Stromal cell of bone marrow (primary cell): ENCODE measurements at places on chromosomes 1 and 21.
A peak's percentile ranks its signal among the peaks of the same experiment; 100 is the strongest.

GRCh38 chr1:45887156-45887842, 83.9 kb downstream of the MAST2 start:
- no peak for DNase-seq

GRCh38 chr1:19073311-19074186, 117.1 kb upstream of the IFFO2 start:
- DNase-seq, result no peak

DNA sequence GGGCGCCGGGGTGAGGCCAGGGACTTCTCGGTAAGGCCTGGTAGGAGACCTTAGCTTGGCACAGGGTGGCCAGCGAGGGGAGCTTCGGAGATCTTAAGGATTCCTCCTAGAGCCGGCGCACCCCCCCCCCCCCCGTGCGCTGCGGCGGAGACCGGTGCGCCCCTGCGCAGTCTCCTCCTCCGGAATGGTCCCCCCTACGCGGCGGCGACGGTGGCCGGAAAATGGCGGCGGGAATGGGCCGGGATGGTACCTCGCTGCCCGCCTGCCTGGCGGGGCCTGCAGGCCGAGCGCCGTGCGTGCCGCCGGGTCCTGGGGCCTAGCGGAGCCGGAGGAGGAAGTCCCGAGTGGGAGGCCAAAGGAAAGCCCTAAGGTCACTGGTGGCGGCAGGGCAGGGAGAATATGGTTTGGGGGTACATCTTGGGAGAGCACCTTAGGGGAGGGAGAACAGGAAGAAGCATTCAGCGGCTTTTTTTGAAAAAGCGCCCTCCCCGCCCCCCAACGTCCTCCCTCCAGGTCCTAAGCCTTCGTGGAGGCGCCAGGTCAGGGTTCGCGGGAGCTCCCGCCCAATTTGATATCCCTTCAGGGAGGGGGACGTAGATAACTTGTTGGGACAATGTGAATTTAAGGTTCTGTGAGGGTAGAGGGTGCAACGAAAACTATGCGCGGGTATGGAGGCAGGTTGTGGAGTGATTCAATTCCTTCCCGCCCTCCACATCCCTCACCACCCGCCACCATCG, 429 bp downstream of the SRRM1 start:
- no peak for DNase-seq

DNA sequence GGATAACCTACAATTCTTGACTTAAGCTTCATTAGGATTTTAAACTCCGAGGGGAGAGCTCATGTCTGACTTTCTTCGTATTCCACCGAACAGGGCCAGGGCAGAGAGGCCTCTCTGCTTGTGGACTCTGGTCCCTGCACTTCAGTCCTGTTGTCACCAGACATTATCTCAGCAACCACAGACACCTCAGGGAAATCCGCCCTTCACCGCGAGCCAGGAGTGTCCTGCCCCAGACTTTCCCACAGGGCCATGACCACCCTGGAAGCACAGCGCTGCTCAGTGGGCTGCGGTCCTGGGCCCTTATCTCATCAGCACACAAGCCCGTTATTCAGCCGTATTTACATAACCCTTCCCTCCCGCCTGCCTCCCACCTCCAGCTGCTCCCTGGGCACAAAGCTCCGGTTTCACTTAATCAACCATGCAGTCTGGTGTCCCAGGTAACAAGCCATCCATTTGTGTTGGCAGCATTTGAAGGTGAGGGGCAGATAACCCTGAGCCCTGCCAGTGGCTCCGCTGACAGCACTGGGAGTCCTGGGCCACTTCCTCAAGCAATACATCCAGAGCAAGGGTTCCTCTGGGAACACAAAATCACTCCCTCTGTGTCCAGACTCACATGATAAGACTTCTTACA, 122.8 kb upstream of the RAB4A start:
- DNase-seq, result no peak

DNA sequence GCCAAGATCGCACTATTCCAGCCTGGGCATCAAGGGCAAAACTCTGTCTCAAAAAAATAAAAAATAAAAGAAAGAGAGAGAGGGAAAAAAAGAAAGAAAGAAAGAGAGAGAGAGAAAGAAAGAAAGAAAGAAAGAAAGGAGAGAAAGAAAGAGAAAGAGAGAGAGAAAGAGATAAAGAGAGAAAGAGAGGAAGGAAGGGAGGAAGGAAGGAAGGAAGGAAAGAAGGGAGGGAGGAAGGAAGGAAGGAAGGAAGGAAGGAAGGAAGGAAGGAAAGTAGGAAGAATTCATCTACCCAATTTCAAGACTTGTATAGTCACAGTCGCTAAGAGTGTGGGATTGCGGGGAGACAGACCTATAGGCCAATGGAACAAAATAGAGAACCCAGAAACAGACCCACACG, 290.6 kb downstream of the NPHP4 start:
- DNase-seq, result no peak

DNA sequence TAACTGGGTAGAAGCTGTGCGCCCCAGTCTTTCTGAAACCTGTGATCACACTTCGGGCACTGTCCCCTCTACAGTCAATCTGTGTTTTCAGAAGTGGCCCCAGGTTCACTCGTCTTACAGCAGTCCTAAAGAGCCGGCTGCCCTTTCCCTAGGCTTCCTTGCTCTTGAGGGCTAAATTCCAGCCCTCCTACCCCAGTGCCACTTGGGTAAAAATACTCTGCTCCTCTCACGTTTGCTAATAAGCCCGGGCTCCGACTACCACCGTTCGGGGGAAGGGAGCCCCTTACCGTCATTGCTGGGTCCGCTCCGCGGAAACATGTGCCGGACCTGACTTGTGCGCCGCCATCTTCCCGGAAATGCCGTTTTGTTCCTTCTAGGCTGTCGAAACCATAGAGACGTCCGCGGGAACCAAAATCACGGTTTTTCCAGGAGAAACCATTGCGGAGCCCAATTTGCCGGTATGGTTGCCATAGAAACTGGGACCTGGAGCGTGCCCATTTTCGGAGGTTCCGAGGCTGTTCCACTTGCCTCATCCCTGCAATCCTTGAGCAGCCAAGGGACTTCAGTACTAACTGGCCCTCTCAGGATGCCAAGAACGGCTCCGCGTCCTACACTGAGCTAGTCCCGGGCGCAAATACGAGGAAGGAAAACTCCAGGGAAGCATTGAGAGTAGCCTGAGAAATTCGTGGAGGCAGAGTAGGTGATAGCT, at the start of gene GPATCH4:
TSS of gene GPATCH4 (minus strand) at position 358 of the 709 bp plus-strand sequence.
- DNase-seq, result peak; percentile 93

DNA sequence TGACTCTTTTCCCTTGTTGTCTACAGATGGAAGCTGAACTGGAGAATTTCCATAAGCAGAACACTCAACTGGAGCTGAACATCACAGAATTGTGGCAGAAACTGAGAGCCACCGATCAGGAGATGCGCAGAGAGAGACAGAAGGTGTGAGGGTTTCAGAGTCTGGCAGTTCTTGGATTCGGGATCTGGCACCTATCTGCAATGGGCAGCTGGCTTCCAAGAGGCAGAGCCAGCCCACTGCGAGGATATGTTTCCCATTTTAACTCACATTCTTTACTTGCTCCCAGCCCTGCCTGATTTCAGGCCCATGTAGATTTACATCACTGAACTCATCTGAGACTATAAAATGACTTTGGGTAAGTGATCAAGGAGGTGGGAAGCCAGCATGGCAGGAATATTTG, 37.3 kb upstream of the TMEM125 start:
- no peak for DNase-seq

DNA sequence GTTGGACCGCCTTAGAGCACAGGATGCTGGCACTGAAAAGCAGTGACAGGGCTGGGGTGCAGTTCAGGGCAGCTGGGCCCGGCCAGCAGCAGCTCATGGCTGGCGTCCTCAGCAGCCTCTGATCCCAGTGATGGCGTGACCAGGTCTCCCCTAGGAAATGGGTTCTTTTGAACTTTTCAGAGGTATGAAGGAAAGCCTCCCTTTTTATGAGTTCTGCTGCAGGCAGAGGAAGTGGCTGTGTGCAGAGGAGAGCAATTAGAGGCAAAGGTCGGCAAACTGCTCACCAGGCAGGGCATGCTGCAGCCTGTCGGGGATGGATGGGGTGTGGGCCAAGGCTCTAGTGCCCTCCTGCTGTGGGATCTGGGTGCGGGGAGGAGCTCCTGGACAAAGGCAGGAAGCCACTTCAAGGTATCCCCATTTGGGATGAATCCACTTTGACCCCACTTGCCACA, 45.6 kb upstream of the RAB4A start:
- no peak for DNase-seq

- DNase-seq, result no peak
Measured at GRCh38 chr1:226950871-226951270, 10.8 kb downstream of the COQ8A start.

DNA sequence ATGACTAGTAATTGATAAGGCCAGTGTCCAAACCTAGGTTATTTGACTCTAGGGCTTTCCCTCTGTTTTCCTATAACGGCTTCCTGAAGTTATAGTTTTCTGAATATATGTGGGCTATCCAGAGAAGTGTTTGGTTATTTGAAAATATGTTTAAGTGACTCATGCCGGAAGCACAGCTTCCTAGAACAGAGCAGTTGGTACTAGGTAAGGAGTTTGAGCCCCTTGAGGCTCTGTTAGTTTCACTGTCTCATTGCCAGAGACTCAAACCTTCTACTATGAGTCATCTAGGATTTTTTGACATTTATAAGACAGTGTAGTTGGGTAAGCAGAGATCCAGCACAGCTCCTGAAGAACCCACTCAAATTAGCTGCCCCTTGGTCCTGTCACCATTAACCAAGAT, 27.1 kb upstream of the LEPR start:
- peak; percentile 29 for DNase-seq

DNA sequence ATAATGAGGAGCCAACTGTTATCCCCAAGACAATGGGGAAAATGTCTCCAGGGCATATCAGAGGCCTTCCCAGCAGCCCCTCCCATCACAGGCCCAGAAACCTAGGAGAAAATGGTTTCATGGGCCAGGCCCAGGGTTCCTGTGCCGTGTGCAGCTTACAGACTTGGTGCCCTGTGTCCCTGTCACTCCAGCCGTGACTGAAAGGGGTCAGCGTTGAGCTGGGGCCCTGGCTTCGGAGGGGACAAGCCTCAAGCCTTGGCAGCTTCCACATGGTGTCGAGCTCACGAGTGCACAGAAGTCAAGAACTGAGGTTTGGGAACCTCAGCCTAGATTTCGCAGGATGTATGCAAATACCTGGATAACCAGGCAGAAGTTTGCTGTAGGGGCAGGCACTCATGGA, 18.1 kb downstream of the SIPA1L2 start:
- DNase-seq, result no peak

DNA sequence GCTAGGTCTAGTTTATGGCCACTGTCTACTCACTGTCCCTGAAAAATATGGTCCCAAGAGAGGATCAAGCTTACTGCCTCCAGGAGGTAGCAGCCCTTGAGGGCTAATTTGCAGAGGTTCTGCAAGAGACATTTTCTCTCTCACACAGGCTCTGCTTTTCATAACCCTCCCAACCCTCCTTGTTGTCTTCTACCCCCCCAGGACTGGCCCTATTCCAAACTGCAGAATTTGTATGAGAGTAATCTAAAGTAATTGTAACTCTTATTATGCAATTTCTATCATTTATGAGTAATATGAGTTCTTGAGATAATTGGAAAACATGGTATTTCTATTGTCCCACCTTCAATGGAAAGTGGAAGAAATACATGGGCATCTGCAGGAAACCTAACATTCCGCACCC, 70.4 kb upstream of the CD55 start:
- no peak for DNase-seq

- no peak for DNase-seq
Measured at GRCh38 chr21:32334980-32335531, 36.4 kb downstream of the MRAP start.

DNA sequence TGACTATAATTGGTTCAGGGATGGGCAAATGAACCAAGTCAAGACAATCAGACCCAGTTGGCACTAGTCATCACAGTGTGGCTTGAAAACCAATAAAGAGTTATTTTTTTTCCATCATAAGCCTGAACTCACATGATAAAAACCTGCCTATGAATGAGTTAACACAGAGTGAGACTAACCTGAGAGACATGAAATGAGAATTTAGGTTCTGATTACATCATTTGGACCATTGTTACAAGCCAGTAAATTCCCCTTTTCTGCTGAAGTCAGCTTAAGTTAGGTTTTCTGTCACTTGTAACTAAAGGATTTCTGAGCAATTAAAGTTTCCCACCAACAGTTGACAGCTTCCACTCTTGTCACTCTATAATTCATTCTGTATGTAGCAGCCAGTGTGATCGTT, 9.6 kb upstream of the RSBN1 start:
- no peak for DNase-seq

DNA sequence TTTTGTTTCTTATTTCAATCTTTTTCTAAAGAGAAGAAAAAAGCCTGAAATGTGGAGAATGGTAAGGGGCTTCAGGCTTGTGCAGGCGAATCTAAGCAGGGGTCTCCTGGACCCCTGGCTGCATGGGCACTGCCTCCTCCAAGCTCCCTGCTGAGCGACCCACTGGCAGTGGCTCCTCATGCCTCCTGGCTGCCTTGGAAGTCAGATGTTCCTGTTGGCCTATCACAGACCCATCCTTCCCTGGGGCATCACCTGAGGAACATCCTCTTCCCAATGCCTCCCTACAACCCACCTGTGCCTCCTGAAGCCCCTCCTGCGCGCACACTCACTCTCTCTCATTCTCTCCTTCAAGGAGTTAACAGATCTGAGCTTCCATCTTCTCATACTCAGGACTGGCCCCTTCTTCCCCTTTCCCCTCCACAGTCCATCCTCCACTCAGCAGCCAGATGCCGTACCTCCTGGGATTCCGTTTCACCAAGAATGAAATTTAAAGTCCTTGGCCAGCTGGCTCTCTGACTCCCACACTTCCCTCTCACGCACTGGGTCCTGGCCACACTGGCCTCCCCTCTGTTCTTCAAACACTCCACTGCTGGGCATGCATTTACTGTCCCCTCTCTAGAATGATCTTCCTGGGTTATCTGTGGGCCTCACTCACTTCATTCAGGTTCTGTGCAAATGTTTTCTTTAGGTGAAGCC, 41.7 kb downstream of the AZIN2 start:
- no peak for DNase-seq

DNA sequence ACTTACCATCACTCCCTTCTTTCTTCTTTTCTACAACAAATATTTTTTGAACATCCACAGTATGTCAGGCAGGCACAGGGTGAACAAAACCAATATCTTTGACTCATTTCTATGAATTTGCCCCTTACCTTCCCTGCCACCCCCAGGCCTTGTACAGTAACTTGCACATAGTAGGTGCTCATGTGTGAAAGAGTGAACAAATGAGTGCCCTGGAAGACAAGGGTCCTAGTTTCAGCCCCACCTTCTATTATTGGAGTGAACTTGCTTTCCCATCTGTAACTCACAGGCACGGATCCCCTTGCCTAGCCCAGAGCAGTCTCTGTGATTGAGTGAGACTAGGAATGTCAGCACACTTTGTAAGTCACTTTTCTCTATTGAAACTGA, 12.8 kb downstream of the ZDHHC18 start:
- DNase-seq, result no peak

DNA sequence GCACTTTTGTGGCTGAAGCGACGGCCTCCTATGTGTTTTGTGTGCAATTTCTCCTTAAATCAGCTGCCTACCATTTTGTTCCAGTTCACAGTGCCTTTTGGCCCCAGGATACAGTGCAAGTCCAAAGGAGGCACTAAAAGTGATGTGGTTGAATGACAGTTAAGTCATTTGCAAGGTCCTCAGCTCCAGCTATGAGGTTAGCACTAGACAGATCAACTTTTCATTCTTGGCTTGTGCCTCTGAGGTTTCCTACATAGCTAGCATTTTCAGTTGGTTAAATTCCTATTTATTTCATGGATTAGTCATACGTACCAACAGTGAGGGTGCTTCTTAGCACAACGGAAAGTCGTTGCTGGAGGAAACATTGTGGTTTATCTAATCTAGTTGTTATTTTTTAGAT, 59.3 kb upstream of the NTPCR start:
- DNase-seq, result peak; percentile 74

- DNase-seq, result no peak
Measured at GRCh38 chr21:33659568-33659949, 17.3 kb downstream of the ITSN1 start.

GRCh38 chr1:223142795-223143536, at the start of gene TLR5:
TLR5 (minus strand) TSS chr1:223143248; CDS start chr1:223113031, 30,217 bp downstream.
- DNase-seq, result no peak

- DNase-seq, result no peak
Measured at GRCh38 chr1:116323491-116323890, 49.6 kb upstream of the ATP1A1 start.
